ENCODE measurements at places on chromosomes 1 and 21. TPM values are rescaled to one million over a fixed set of nuclear protein-coding genes. Genes with fewer than 3 reads are reported as not detected.

The B4GALT3 gene
- 36.4 TPM for total RNA-seq

The TTC39A gene
- 4.0 TPM for total RNA-seq

The OPTC gene
- total RNA-seq = not detected

The ALPL gene
- total RNA-seq = 3.7 TPM

The LRRC52 gene
- total RNA-seq = not detected

The LCE1A gene
- not detected for total RNA-seq

The TFAP2E gene
- 4.7 TPM for total RNA-seq

GRCh38 chr1:15799004-15799867 is 8.2 kb downstream of the UQCRHL start:
- peak; percentile 74 for DNase-seq

DNA sequence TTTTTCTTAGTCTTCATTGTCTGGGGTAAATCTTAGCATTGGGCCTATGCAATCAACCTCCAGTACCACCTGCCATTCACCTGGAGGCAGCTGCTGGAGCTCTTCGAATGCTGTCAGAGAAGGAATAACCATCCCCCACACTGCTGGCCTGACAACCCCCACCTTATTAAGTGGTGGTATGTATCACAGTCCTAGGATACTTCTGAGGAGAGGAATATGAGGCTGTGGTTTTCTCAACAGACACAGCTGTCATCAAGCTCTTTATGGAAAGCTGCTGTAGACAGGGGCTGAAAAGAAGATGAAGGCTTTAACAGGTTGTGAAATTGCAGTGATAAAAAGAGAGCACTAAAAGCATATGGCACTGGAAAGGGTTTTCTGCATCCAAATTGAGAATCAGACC is 61.7 kb downstream of the TSEN15 start:
- no peak for DNase-seq

DNA sequence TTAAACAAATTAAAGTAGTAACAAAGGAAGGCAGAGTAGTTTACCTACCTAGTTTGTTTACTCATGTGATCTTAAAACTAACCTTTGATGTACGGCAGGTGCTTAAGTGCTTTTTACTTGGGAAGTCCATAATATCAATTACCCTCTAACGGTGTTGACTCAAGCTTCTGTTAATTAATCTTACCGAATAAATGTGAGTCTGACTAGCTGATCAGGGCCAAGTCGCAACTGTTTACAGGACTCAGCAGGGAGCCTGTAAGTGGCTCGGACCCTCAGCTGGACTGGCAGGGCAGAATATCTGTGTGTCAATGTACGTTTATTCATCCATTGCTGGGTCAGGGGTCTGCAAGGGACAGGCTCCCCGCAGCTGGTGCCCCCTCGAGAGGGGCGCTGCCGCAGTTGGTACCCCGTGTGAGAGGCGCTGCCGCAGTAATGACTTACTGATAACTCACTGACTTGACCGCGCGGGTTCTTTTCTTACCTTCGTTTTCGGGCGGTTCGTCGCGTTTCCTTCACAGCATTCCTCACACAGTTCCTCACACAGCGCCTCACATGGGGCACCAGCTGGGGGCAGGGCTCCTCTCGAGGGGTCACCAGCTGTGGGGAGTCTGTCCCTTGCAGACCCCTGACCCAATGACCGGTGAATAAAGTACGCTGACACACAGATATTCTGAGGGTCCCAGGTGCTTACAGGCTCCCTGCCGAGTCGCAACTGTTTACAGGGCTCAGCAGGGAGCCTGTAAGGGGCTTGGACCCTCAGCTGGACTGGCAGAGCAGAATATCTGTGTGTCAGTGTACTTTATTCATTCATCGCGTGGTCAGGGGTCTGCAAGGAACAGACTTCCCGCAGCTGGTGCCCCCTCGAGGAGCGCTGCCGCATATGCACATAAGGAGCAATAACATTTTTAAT is 3.0 kb downstream of the FMO1 start:
- no peak for DNase-seq

DNA sequence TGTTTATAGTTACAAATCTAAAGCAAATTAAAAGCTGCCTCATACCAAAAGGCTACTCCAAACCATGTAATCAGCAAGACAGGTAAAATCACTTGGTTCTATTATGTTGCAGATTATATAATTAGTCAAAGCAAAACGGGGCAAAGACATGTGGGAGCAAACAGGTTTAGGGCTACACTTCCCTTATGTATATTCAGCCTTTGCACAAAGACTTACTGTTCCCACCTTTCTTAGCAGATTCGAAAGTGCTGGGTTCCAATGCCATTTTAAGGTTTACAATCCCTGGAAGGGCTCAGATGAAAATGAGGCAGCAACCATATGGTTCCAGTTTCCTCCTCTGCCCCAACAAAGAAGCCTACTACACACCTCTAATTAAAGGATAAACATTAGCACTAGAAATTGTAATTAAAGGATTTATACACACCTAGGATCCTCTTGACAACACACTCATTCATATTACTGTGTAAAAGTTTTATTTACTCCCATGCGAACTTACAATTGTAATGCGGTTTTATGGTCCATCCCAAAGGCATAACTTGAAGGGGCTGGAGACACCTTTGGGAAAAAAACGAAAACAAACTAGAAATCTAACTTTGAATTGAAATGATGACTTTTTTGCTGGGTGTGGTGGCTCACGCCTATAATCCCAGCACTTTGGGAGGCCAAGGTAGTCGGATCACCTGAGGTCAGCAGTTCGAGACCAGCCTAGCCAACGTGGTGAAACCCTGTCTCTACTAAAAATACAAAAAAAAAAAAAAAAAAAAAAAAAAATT is 117.3 kb upstream of the PKN2 start:
- DNase-seq = no peak

- no peak for DNase-seq
Observed at GRCh38 chr1:182095946-182096345, 34.4 kb upstream of the ZNF648 start.

DNA sequence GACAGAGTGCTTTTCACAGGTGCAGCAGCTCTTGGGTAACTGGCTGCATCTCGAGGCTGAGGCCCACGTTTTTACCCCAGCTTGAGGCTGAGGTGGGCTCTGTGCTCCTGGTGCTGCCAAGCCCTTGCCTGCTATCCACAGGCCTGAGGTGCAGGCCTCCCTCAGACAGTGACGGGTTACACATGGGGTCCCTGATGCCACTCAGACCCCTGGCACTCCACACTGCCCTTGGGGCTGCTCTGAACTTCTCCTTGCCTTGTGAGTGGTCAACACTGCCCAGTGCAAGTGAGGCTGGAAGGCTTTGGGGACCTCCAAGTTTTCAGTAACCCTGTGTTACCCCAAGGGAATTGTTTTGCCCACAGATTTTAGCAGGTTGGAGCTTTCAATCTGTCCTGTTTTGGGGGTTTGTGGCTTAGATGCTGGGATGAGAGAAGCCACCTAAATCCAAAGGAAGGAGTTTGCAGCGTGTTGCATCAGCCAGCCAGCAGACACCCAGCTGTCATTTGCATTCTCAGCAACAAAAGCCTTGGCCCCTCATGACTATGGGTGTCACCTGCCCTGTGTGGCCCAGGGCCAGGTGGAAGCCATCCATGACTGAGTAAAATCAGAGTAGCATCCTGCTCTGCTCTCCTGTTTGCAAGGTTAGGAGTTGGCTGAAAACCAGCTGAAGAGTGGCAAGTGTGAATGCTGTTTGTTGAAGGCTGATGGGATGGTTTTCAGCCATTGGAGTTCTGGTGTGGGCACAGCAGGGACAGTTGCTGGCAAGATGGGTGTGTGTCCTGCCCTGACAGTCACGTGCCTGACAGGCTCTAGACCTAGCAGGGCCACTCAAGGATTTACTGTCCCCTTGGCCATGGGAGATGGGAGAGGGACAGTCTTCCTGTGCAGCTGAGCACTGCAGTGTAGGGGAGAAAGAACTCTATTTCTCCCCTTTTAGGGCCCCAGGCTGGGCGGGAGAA is 3.2 kb downstream of the RNF187 start:
- DNase-seq = no peak

DNA sequence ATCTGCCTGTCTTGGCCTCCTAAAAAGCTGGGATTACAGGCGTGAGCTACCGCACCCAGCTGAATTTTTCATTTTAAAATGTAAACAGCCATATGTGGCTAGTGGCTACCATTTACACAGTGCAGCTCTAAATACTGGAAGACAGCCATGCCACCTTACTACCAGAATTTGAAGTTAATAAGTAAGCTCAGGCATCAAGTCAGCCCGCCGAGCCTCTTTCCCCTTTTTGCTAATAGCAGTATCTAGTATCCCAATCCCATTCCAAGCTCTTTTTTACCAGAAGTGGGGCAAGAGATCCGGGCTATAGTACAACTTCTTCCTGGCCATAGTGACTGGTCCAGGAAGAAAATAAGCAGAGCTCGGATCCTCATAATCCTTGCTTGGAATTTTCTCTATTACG is 15.1 kb downstream of the TAF13 start:
- no peak for DNase-seq
